ENCODE measurements at places on chromosomes 4 and X.

- DNase-seq = no peak
Measured at GRCh38 chrX:110987292-110987691, 108.7 kb upstream of the PAK3 start.

DNA sequence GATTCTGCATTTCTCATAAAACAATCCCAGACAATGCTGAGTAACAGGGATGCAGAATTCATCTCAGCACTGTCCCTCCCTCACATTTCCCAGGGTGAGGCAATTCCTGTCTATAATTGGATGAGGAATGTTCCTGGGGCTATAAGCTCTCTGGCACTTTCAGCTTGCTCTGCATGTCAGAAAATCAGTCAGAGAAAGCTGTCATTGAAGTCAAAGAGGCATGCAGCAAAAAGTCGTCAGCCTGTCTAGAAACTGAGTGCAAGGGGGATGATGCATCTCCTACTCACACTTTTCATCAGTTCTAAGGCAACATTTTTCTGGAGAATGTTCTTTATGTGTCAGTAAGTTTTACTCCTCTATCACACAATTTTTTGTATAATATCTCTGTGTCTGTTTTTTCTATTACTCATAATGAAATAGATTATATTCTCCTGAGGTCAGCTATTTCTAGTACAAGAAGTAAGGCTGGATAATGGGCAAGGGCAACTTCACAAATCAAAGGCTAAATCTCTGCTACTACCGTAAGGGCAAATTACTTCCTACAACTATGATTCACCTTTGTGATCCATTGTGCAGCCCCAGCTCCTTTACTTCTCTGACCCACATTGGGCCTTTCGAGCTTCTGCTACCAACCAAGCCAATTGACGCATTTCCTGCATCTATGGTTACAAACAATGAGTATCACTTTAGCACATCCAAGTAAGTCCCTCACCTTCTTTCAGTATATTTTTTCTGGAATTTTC lies 56.0 kb downstream of the TASL start:
- no peak for DNase-seq

GRCh38 chrX:153494541-153495361 lies at the start of gene BGN:
Gene BGN (plus strand): TSS chrX:153494980. CDS start chrX:153504632, 9,652 bp downstream.
- no peak for DNase-seq

GRCh38 chrX:124931241-124931640 lies 388.4 kb upstream of the TEX13C start:
- no peak for DNase-seq

DNA sequence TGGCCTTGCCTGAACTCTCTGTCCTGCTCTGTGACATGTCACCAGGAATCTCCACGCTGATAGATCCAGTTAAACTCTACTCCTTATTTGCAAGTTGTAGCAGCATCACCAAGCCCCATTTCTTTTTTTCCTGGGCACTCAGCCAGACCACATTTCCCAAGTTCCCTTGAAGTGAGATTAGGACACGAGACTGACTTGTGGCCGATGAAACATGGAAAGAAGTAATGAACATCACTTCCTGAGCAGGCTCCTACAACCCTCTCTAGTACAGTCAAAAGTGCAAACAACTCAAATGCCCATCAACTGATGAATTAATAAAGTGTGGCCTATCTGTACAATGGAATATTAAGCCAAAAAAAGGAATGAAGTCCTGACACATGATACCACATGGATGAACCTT lies 74.6 kb downstream of the MAP3K15 start:
- DNase-seq = no peak

- DNase-seq = no peak
Measured at GRCh38 chrX:99887918-99888317, 522.2 kb downstream of the PCDH19 start.

DNA sequence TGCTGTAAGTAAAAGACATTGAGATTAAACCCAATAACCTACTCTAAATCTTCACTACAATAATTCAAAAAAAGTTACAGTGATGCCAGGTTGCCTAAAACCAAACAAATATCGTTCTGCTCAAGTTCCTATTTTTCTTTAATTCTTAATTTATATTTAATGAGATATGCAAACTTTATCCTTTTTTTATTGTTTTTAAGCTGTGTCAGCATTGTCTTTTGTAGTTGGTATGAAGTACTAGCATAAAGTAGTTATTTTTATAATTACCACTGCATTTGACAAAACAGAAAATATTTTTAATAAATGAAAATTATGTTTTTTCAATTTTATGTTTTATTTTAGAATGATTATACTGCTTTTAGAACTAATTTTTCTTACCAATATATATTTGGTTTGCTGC lies 1431.1 kb upstream of the PCDH7 start:
- DNase-seq = no peak

DNA sequence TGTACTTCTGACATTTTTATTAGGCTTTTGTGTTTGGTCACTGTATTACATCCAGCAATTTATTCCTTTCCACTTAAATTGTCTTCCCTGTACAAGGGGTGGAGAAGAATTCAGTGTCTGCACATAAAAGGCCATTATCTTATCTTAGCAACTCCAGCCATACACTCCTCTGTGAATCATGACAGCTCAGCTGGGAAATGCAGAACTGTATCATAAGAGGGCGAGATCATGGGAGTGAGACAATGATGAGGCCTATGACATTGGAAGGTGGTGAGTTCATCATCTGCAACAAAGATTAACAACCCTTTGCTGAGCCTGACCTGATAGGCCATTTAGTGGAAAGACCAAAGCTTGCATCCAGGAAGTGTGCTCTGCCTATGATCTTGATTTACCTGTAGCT lies 33.3 kb downstream of the SLIT2 start:
- DNase-seq = no peak

DNA sequence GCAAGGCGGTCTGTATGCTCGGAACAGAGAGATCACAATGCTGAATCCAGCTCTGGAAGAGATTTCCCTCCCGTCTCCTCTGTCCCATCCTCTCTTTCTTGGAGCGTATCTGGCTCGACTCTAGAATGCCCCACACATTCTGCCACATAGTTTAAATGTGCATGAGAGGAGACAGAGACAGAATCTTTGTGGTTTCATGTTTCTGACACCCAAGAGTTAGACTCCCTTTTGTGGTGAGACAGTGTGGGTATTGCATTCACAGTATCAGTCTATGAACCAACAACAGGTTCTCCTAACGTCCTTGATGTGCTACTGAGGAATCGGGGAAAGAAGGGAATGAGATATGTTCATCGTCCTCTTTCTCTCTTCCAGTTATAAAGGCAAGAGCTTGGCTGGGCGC lies 25.3 kb downstream of the FAM47E start:
- DNase-seq = no peak

GRCh38 chr4:16082041-16082425 lies 1.8 kb downstream of the PROM1 start:
- no peak for DNase-seq

- no peak for DNase-seq
Measured at GRCh38 chr4:32148111-32148666, 1428.0 kb downstream of the PCDH7 start.

GRCh38 chr4:73853246-73853704 lies at the start of gene PF4V1:
Gene PF4V1 (plus strand): TSS chr4:73853296. CDS start chr4:73853363, 67 bp downstream.
- no peak for DNase-seq

GRCh38 chr4:14269824-14270223 lies 642.3 kb upstream of the BOD1L1 start:
- no peak for DNase-seq

- no peak for DNase-seq
Measured at GRCh38 chrX:46812445-46812844, 24.4 kb upstream of the RP2 start.

- no peak for DNase-seq
Measured at GRCh38 chr4:149766135-149766534, 49.5 kb downstream of the IQCM start.

DNA sequence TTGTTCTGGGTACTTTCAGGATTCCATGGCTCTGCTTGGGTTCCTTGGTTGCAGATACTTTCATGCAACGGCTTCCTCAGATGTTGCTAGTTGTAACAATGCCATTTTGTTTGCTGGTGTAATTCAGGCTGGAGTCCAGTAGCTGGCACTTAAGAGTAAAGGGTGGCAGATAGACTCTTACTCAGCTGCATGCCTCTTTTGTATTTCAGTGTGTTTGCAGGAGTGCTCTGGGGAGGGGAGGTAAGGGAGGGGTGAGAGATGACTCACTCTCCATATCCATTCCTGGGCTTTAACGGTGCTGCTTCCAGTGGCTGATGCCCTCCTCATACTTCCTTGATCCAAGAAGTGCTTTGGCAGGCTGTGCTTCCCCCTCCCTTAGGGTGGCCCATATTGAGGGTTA lies 155.2 kb downstream of the ZNF330 start:
- no peak for DNase-seq

DNA sequence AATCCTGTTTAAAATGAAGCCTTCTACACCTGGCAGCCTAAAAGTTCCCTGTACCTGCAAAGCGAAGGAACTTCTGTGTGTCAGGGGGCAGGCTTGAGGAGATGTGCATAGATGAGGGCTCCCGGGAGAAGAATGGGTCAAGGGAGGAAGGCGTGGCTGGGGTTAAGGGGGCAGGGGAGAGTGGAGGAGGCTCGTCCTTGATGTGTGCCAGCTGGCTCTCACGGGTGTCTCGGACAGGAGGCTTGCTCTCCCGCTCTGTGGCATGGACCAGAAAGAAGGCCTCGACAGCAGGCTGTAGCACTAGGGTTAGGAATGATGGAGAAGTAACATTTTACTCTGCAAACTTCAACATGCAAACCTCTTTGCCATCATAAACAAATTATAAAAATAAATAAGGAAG lies 104.6 kb upstream of the HSD17B10 start:
- DNase-seq = no peak

GRCh38 chrX:12496343-12496742 lies 294.9 kb upstream of the PRPS2 start:
- no peak for DNase-seq

GRCh38 chr4:27714073-27714472 lies 853.4 kb downstream of the STIM2 start:
- no peak for DNase-seq

- DNase-seq = peak; percentile 37
Measured at GRCh38 chr4:150960818-150961217, 54.3 kb downstream of the LRBA start.

GRCh38 chrX:151737494-151737893 lies 2.9 kb downstream of the CNGA2 start:
- DNase-seq = no peak

DNA sequence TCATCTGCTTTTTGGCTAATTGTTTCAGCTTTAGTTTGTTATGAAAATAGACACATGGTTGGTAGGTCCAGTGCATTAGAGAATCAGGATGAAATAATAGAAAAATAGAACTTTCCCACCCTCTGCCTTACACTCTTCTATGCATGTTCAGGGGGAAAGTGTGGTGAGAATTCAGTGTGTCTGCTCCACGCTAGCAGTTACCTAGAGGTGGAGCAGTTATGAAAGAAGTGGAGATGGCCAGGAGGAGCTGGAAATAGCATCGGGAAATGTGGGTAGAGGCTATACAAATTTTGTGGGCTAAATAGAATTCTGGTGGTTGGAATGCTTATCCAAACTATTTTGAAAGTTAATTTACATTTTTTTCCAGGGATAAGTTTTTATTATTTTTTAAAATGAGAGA lies 91.4 kb upstream of the MAD2L1 start:
- no peak for DNase-seq

GRCh38 chrX:150012647-150013381 lies 74.5 kb upstream of the EOLA2 start:
- no peak for DNase-seq

- no peak for DNase-seq
Measured at GRCh38 chr4:186627226-186627865, 72.0 kb upstream of the MTNR1A start.

GRCh38 chr4:96035727-96036126 lies 195.8 kb downstream of the PDHA2 start:
- DNase-seq = no peak

GRCh38 chrX:120456973-120457372 lies 12.1 kb downstream of the LAMP2 start:
- DNase-seq = no peak

DNA sequence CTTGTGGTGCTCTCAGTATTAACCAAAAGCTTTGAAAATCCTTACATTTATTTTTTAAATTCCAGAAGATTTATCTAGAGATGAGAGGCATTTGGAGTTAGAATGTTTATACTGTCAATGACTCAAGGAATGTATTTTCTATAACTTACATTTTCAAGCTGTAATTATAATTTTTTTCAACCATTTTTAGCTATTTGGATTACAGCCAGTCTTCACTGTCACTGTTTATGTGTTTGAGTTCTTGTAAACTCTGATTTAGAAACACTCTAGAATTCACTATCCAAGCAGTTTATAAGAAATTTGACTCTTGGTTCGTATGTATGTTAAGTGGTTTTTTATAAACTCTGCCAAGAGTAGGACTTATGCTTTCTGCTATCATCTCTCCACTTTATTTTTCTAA lies 36.7 kb upstream of the GUCY1A1 start:
- DNase-seq = no peak

GRCh38 chr4:161522031-161522430 lies 641.8 kb downstream of the FSTL5 start:
- no peak for DNase-seq

DNA sequence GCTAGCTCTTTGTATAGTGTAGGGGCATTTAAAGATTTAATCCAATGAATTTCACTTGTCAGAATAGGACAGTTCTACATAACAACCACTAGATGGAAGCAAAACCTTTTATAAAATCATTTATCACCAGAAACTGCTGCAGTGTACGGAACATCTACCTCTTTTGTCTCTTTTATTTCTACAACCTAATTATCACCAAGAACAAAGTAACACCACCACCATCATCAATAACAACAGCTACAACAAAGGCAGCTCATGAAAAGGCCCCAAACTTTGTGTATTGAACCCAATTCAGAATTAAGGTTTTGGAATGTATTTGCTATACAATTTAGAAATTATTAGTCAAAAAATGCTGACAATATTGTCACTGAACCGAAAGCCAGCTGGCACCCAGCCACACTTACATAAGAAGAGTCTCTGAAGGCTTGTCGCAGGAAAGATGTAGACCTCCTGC lies 260.9 kb upstream of the RPS6KA3 start:
- DNase-seq = no peak

- DNase-seq = peak; percentile 58
Measured at GRCh38 chrX:22081475-22082092, 49.5 kb downstream of the PHEX start.

DNA sequence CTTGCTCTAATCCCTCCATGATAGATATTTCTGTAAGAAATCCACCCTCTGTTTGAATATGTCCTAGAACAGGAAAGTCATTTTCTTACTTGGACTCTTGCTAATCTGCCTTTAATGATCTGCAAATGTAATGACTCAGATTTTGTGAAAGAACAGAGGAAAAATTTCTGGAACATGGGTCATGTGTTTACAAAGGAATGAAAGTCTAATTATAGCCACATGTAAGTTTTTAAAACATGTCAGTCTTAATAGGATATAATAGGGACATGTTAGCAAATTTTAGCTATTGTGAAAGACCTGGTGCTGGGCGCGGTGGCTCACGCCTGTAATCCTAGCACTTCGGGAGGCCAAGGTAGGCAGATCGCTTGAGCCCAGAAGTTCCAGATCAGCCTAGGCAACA lies 47.6 kb downstream of the GRK4 start:
- DNase-seq = no peak

DNA sequence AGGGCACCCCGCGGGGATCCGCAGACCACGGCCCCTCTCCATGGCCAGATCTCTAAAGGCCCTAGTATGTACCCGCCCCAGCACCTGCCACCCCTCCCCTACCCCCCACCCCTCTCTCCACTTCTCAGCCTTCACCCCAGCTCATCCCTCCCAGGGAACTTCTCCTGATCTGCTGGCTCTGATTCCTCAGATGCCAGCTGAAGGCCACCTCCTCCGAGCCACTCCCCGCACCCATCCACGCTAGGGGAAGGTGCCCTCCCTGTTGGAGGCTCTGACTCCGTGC lies 11.9 kb downstream of the PSAPL1 start:
- DNase-seq = no peak

GRCh38 chr4:125346616-125347015 lies 31.9 kb downstream of the FAT4 start:
- no peak for DNase-seq

GRCh38 chr4:45663003-45663402 lies 460.9 kb downstream of the GABRG1 start:
- no peak for DNase-seq

Data from stimulated activated CD4-positive, alpha-beta T cell treated with anti-CD3 and anti-CD28 coated beads, Interleukin-12 subunit alpha, Interleukin-12 subunit beta, amount 100 ng/mL, for 4 hours (primary cell).